ENCODE measurements at places on chromosomes 2 and 18.

GRCh38 chr2:136798766-136799165 lies 33.4 kb downstream of the THSD7B start:
- DNase-seq: no peak

- DNase-seq: no peak
Measured at GRCh38 chr18:69586537-69586936, 185.8 kb downstream of the DOK6 start.

- DNase-seq: no peak
Measured at GRCh38 chr2:174768557-174768956, 4.3 kb upstream of the CHRNA1 start.

- DNase-seq: no peak
Measured at GRCh38 chr18:6865251-6865650, 135.7 kb downstream of the ARHGAP28 start.

GRCh38 chr2:102229141-102229769 lies 42.4 kb downstream of the IL1RL2 start:
- peak; percentile 90 for DNase-seq

- no peak for DNase-seq
Measured at GRCh38 chr18:25544546-25545287, 192.8 kb upstream of the ZNF521 start.

GRCh38 chr2:45804987-45805755 lies 153.7 kb downstream of the PRKCE start:
- DNase-seq: no peak

DNA sequence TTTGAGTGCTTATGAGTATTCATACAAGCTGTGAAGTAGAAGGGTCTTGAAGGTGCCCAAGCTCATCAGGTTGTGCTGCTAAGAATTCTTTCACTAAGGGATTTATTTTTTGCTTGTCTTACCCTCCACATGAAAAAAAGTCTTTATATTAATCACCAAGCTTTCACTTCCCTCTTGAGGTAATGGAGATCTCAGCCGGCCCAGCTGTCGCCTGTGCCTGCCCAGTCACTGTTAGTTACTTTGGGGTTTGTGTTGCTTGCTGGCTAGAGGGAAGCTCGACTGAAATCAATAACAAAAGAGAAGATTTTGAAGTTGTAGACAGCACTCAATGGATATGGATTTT lies 21.9 kb downstream of the MC2R start:
- no peak for DNase-seq

DNA sequence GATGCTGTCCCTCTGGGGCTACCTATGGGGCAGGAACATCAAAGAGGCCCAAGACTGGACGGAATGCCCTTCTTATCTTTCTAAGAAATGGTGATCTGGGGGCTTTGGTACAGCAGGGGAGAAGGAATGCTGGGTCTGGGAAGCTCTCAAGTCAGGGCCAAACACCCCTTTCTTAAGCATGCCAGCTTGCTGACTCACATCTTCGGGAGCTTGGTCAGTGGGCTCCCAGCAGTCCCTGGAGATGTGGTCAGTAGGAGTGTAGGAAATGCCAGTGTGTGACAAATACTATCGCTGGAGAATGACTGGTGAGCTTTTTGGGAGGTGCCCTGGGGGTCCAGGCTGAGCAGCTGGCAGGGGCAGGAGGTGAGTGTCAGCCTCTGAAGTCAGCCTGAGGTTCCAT lies 105.0 kb upstream of the CDC42EP3 start:
- peak; percentile 87 for DNase-seq

- DNase-seq: peak; percentile 90
Measured at GRCh38 chr18:24741965-24742724, 281.7 kb downstream of the HRH4 start.

- no peak for DNase-seq
Measured at GRCh38 chr18:56097621-56098020, 509.6 kb upstream of the TCF4 start.

DNA sequence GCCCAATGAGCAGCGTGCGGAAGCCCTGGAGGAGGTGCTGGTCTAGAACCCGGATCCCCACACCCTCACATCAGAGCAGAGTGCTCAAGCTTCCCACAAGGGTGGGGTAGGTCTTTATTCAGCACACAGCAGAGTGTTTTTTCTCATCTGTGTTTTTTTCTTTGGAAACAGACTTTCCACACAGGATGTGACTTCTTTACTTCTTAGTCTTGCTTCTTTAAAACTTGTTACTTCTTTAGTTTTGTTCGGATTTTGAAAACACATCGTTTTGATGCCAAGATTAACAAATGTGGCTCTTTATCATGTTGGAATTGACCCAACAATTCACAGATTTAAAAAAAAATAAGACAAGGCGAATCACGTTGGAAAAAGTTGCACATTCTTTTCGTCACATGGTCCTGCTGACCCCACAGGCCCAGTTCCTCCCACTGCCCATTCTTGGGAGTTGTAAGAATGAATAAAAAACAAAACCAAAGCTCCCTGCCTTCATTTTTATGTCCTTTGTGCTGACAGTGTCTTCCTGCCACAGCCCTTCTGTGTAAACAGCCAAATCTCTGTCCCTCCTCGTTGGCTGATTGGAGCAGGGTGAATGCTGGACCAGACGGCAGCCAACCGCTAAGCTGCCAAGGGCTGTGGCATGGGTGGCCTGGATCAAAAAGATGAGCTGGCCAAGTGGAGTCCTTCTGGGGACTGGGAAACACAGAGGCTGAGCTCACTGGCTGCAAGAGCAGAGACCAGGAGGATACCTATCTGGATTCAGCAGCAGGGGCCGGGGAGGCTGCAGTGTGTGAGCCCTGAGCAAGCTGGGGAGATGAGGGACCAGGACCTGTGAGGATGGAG lies 81.6 kb downstream of the TWIST2 start:
- DNase-seq: peak; percentile 55

Data from fibroblast of mammary gland (primary cell).